ENCODE measurements at places on chromosomes 7 and 10. TPM values are rescaled to one million over a fixed set of nuclear protein-coding genes. Genes with fewer than 3 reads are reported as not detected.

The LRMDA gene
- 5.7 TPM for total RNA-seq

The ATOH7 gene
- total RNA-seq: 0.71 TPM

GRCh38 chr7:25559581-25560367, 331.5 kb upstream of the NPVF start:
- no peak for DNase-seq
- H3K27ac ChIP-seq: no peak overlapping the region
- no peaks in the 10 kb centered on the region for H3K27me3 ChIP-seq

GRCh38 chr10:28627102-28627501, 50.2 kb upstream of the BAMBI start:
- H3K27me3 ChIP-seq: no peaks in the 10 kb centered on the region
- H3K4me1 ChIP-seq: peaks cover 8% of the 10 kb centered on the region
- H3K4me3 ChIP-seq: no peak overlapping the region
